CD4-positive, alpha-beta T cell treated with Interleukin-4 for 4 hours (primary cell): ENCODE measurements at places on chromosomes 4 and X.

GRCh38 chr4:128707864-128708263 is 101.6 kb upstream of the JADE1 start:
- no peak for DNase-seq

GRCh38 chr4:83019794-83020494 is 9.3 kb upstream of the LIN54 start:
- no peak for DNase-seq

- DNase-seq: peak; percentile 91
Measured at GRCh38 chr4:38160487-38161207, 200.4 kb downstream of the PTTG2 start.

- peak; percentile 71 for DNase-seq
Measured at GRCh38 chr4:103008875-103009729, 10.4 kb downstream of the SLC9B1 start.

DNA sequence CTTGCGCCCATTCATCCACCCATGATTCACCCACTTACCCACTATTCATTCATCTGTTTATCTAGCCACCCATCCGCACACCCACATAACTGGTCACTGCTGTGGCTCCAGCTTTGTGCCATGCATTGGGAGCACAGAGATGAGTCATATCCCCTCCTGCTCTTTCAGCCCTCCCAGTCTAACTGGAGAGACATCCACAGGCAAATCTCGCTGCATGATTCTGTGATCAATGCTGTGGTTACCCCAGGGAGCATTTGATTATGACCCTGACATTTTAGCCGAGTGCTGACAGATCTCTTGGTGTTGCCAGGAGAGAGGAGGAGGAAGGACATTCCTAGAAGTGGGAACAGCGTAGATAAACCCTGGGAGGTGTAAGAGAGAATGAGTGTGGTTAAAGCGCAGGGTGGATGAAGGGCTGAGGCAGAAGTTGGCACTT is 10.4 kb upstream of the PORCN start:
- no peak for DNase-seq

GRCh38 chrX:56833626-56834025 is 104.6 kb downstream of the NBDY start:
- no peak for DNase-seq

- DNase-seq: no peak
Measured at GRCh38 chrX:50723006-50723405, 91.0 kb downstream of the SHROOM4 start.

DNA sequence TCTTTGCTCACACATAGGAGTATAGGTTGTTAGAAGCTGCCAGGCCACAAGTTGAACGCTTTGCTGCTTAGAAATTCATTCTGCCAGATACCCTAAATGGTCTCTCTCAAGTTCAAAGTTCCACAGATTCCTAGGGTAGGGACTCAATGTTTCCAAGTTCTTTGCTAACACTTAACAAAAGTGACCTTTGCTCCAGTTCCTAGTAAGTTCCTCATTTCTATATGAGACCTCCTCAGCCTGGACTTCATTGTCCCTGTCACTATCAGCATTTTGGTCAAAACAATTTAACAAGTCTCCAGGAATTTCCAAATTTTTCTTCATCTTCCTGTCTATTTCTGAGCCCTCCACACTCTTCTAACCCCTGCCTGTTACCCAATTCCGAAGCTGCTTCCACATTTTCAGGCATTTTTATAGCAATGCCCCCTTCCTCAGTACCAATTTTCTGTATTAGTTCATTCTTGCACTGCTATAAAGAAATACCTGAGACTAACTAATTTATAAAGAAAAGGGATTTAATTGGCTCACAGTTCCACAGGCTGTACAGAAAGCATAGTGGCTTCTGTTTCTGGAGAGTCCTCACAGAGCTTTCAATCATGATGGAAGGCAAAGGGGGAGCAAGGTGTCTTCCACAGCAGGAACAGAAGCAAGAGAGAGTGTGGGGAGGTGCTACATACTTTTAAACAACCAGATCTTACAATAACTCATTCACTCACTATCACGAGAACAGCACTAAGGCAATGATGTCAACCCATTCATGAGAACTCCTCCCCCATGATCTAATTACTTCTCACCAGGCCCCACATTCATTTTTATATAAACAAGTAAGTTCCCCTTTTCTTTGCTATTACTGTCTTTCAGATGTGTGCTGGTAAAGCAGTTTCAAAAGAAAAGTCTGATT is 11.5 kb upstream of the TLR1 start:
- DNase-seq: no peak

DNA sequence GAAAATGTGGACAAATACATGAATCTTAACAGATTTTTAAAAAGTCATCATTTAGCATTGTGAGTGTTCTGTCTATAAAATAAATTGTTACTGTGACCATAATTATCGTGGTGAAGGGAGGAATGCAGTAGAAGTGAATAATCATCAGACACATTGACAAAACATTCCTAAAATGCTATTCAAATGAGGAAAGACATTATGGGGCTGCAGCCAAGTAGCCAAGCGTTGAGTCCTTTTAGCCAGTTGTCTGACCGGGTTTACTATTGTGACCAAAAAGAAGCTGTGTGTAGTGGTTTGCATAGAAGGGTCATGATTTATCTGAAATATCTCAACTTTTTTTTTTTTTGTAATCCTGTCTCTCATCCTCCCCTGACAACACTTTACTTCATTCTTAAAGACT is 19.5 kb downstream of the WWC2 start:
- DNase-seq: no peak

GRCh38 chr4:93409035-93409434 is 419.5 kb upstream of the ATOH1 start:
- DNase-seq: no peak

DNA sequence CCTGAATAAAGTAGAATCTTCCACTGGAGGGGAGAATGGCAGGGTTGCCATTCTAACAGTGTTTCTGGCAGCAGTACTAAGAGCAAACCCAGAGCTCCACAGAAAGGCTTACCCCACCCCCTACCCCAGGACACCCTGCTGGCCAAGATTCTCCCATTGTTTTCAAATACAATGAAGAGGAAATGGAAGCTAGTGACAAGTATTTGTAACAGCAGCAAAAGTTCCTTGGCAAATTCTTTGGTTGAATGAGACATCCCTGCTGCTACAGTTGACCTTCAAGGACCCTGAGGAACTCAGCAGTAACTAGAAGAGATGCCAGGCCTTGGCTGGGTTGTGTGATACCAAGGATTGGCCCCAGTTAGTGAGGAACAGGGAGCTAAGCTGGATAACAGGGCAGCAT is 124.2 kb upstream of the DGKK start:
- no peak for DNase-seq

DNA sequence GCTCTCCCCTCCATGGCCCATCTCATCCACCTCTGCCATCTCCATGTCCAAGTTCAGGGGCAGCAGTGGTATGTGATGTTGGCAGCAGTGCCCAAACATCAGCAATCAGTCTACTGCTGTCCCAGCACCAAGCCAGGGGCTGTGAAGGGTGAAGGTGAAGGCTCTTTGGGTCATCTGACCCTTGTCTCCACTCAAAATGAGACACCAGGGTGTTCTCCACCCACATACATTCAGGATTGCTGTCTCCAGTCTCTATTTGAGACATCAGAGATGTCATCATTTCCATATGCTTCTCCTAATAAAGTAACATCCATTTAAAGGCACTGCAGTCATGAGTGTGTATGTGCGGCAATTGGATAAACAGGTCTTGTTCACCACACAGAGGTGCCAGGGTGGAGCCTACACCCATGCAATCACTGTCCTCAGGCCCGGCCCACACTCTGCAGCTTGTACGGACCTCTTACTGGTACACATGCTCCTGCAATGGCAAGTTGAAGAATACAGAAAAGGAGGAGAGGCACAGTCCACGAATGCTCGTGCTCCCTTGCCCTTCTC is 22.2 kb downstream of the MAML3 start:
- DNase-seq: no peak

DNA sequence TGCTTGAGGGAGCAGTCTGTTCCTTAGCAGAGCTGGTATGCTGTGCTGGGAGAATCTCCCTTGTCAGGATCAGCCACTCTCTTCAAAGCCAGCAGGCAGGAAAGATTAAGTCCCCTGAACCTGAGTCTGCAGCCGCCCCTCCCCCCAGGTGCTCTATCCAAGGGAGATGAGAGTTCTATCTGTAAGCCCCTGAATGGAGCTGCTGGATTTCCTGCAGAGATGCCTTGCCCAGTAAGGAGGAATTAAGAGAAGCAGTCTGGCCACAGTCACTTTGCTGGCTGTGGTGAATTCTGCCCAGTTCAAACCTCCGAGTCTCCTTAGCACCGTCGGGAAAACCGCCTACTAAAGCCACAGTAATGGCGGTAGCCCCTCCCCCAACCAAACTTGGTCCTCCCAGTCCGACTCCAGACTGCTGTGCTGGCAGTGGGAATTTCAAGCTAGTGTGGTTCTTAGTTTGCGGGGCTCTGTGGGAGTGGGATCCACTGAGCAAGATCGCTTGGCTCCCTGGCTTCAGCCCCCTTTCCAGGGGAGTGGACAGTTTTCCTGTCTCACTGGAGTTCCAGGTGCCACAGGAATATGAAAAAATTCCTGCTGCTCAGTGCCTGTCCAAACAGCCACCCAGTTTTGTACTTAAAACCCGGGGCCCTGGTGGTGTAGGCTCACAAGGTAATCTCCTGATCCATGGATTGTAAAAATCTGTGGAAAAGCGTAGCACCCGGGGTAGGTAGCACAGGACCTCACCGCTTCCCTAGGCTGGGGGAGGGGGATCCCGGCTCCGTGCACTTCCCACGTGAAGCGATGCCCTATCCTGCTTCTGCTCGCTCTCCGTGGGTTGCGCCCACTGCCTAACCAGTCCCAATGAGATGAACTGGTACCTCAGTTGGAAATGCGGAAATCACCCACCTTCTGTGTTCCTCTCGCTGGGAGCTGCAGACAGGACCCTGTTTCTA is 38.0 kb downstream of the RAB28 start:
- no peak for DNase-seq

- peak; percentile 39 for DNase-seq
Measured at GRCh38 chr4:142840516-142841123, 5.5 kb downstream of the INPP4B start.

- no peak for DNase-seq
Measured at GRCh38 chrX:69178592-69178991, 13.3 kb upstream of the PJA1 start.

GRCh38 chr4:160143574-160143973 is 1040.7 kb downstream of the RAPGEF2 start:
- DNase-seq: no peak

DNA sequence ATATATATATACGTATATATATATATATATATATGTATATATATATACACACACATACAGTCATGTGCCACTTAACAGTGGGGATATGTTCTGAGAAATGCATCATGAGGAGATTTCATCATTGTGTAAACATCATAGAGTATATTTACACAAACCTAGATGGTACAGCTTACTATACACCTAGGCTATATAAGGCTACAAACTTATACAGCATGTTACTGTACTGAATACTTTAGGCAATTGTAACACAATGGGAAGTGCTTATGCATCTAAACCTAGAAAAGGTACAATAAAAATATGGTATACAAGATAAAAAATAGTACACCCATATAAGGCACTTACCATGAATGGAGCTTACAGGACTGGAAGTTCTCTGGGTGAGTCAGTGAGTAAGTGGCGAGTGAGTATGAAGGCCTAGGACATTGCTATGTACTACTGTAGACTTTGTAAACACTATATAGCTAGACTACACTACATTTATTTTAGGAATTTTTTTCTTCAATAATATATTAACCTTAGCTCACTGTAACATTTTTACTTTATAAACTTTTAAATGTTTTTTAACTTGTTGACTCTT is 13.2 kb upstream of the CCSER1 start:
- no peak for DNase-seq

DNA sequence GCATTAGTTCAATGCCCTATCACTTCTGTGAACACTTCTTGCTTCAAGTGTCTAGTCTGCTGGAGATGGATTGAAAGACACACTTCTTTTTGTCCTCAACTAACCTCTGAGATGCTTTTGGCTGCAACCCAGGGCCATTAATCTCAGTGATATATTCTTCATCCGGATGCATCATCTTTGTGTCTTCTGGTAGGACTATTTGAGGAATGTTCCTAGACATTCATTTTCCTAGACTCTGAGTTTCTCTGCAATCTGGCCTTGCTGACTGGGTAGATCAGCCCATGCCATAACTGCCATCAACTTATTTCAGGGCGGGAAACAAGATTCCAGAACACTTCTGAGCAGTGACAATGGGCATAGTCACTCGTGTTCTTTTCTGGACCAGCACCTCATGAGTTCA is 329.4 kb downstream of the PDGFC start:
- DNase-seq: no peak

GRCh38 chrX:38732866-38733265 is 68.4 kb upstream of the MID1IP1 start:
- no peak for DNase-seq

GRCh38 chr4:180099957-180100356 is 2143.2 kb upstream of the TENM3 start:
- DNase-seq: no peak

- no peak for DNase-seq
Measured at GRCh38 chrX:8304668-8305067, 133.6 kb upstream of the VCX2 start.

- no peak for DNase-seq
Measured at GRCh38 chr4:8545439-8545765, 34.8 kb upstream of the GPR78 start.

- DNase-seq: no peak
Measured at GRCh38 chr4:165779950-165780670, 92.9 kb upstream of the TLL1 start.

DNA sequence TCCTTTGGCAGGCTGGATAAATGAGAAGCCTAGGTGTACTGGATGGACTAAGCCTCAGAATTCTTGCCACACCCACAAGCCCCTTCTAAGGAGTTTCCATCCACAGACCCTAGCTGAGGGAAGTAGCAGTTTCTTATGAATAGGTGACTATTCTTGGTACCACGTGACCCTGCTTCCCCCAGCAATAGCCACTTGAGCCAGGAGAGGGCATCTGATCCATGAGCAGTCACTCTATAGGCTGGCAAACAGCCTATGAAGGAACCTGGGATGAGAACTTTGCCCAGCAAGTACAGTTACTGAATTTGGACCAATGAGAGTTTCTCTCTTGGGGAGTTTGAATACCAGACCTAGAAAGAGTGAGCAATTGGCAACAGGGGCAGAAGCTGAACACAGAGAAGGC is 84.0 kb downstream of the RTL9 start:
- DNase-seq: no peak
